ENCODE measurements at places on chromosomes 4 and X.

DNA sequence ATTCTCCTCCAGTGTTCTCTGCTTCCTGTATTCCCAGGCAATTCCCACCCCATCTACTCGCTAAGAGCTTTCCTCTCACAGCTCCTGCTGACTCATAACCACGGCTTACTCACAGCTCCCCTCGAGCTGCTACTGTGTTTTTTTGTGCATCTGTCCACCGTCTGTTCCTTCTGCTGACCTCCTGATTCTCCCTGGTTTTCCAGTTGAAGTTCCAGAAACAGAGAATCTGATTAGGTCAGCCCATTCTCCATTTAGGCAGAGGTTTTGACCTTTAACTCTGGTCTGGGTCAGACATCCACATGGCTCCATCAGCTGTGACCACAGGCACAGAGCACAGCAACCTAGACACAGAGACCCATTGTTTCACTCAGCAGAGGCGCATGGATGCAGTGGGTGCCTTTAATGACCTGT lies 5.5 kb upstream of the SMIM20 start:
- DNase-seq: peak; percentile 27

GRCh38 chr4:39367166-39367565 lies 1.0 kb upstream of the RFC1 start:
- no peak for DNase-seq

- no peak for DNase-seq
Measured at GRCh38 chrX:24282381-24283126, 31.3 kb downstream of the SUPT20HL2 start.

DNA sequence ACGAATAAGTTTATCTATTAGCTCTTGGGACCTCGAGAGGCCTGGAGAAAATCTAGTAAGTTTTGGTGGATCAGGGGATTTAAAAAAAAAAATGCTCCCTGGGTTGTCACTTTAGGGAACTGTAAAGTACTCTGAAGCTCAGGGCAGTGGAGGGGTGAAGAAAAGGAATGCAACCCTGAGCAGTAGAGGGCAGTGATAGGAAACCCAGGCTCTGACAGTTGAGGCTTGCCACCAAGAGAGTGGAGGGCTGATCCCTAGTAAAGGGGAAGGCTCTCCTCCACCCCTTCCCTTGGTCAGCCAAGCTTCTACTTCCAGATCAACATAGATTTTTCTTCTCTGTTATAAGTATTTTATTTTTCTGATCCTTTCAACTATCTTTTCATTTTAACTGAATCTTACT lies 73.1 kb downstream of the FBXO8 start:
- no peak for DNase-seq

DNA sequence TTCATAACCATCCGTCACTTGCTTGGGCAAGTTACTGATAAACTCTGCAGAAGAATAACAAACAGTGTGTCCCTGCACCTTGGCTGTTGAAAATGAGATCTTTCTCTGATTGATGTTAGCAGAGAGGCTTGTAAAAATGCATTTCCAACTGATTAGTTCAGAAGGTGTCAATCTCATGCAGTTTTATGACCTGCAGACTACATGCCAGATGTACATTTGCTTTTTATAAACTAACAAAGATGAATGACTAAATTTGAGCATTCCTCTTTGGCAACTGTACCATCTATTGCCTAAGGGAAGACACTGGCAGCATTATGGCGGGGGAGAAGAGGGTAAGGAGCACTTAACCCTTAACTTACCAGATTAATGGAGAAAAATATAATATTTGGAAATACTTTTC lies 192.8 kb downstream of the DCTD start:
- no peak for DNase-seq

DNA sequence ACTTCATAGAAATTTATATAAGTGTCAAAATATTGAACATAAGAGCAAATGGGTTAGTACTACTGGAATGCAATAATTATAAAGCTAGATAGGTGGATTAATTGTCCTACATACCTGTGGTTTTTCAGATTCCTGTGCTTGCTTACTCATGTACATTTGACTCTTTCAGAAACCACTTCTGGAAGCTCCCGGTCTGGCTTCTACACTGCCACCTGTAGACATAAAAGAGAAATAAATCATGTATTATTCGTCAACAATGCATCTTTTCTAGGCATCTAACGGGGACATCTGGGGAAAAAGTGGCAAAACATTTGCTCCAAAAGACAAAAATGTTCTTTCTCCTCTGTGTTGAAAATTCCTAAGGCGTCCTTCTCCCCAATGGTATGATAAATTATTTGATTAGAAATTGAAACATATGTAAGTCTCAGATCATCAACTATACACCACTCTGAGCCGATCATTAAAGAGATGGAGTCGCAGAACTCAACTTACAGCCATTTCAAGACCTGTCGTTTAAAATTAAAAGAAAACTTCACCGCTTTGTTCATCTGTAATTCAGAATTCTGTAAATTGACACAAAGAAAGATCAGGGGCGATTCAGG lies 648.7 kb upstream of the DIPK2B start:
- no peak for DNase-seq

DNA sequence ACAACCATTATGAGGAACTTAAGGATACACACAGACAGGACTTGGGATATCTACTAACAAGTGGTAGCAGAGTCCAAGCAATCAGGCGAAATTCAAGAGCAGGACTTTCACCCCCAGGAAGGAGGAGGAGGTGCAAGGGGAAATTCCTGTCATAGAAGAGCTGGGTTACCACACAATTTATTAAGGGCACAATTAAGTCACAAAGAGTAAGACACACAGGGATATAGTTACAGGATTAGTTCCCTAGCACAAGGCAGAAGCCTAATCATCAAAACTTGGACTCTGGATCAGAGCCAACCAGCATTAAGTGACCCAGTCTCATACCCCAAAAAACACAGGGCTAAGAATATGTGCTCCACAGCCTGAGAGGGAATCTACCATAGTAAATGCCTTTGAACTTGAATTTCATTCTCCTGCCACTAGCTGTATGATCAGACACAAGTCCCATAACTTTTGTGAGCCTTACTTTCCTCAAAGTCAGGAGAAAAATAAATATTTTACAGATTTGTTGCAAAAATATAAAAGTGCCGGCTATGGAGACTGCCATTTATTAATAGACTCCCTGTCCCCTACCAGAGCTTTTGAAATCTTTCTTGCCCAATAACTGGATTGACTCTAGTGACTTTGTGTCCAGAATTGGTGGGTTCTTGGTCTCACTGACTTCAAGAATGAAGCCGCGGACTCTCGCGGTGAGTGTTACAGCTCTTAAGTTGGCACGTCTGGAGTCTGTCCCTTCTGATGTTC lies 87.0 kb downstream of the SYNPO2 start:
- no peak for DNase-seq

DNA sequence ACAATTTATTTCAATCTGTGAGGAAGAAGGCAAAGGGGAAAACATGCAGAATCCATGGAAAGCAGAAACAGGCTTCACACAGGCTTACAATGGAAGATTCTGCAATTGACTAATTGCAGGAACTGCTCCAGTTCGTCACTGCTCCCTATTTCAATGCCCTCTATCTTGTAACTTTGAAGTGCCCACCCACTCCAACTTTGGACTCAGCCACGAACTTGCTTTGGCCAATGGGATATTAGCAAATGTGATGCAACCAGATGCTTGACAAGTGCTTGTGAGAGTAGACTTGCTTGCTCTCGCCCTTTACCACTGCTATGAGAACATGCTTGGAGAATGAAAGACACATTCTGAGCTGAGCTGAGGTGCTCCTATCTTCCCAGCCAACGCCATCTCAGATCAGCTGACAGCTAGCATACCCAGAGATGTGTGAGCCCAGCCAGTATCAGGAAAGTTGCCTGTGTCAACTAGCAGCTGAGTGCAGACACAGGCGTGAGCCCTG lies 105.7 kb upstream of the PTCHD1 start:
- DNase-seq: no peak

GRCh38 chr4:129446074-129446473 lies 350.1 kb downstream of the C4orf33 start:
- no peak for DNase-seq

- no peak for DNase-seq
Measured at GRCh38 chrX:55598333-55598732, 24.9 kb upstream of the FOXR2 start.

DNA sequence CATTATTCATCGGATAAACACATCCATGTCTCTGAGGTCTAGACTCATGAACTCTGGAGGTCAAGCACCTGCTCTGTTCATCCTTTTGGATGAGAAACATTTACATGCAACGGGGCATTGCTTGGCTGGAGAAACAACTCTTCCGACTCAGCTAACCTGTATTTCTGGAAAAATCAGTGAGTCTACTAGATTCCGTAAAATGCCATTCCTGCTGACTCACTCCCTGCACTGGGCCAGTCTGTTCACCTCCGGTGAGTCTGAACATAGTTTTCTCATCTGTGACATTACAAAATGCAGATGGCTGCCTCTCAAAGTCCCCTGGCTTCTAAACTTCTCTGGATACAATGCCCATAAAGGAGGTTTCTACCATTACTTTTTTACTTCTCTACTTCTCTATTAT lies 185.7 kb upstream of the HS3ST1 start:
- DNase-seq: no peak

- DNase-seq: no peak
Measured at GRCh38 chr4:128525992-128526630, 238.5 kb upstream of the PGRMC2 start.

DNA sequence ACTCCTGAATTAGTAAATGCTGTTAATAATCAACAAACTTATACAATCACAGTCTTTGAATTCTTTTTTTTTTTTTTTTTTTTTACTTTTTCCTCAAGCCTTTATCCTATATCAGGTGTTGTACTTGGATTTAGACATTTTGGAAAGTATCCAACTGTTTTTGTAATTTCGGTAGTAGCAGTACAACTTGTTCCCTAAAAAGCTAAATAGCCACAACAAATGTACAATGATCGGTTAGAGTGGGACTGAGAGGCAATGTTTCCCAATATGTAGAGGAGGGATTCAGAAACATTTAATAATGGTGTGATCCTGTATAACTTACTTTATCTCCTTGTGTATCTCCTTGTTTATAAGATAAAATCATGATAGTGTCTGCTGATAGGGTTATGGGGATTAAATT lies 343.1 kb downstream of the GRID2 start:
- DNase-seq: no peak

DNA sequence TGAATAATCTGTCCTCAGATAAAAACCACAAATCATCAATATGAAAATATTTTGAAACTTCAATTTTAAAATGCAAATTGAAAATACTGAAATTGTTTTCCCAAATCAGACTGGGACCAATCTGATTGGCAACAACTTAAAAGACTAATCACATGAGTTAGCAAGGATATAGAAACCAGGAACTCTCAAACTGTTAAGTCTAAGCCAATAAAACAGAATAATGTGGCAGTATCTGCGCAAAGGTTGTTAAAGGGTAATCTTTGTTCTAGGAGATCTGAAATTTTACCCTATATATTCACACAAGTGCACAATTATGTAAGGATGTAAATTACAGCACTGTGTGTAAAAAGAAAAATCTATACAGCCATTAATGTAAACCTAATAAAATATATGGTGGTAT lies 29.7 kb downstream of the EIF4E start:
- DNase-seq: no peak

DNA sequence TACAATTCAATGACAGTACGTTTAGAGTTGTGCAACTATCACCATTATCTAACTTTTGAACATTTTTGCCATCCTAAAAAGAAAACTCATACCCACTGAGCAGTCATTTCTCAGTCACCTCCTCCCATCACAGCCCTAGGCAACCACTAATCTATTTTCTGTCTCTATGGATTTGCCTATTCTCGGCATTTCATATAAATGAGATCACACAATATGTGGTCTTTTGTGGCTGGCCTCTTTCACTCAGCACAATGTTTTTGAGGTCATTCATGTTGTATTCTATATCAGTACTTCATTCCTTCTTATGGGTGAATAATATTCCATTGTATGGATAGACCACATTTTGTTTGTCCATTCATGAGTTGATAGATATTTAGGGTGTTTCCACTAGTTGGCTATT lies 103.0 kb downstream of the PPEF1 start:
- no peak for DNase-seq

GRCh38 chrX:140475025-140475424 lies 29.8 kb downstream of the SOX3 start:
- no peak for DNase-seq

- DNase-seq: no peak
Measured at GRCh38 chr4:128879971-128880370, 70.5 kb downstream of the JADE1 start.

GRCh38 chr4:122577808-122578781 lies 42.8 kb downstream of the IL21 start:
- DNase-seq: no peak

- DNase-seq: no peak
Measured at GRCh38 chr4:123673971-123674370, 277.4 kb downstream of the SPRY1 start.

GRCh38 chr4:91488946-91489345 lies 814.8 kb upstream of the GRID2 start:
- no peak for DNase-seq

- no peak for DNase-seq
Measured at GRCh38 chrX:84876876-84877275, 126.8 kb upstream of the APOOL start.

DNA sequence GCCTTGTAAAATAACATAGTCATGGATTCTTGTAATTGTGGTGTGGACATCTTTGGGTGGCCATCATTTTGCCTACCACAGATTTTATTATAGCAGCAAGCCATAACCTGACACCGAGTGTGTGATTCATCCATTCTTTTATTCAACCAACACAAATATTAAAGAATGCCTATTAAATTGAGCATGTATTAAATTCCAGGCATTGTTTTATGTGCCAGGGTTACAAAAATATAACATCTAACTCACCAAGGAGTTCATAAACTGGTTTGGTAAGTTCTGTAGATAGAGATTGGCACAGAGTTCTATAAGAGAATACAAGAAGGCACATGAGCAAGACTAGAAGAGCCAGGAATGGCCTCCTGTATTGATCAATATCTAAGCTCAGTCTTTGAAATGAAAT lies 18.0 kb downstream of the NBDY start:
- DNase-seq: no peak

GRCh38 chr4:64564126-64564525 lies 154.9 kb upstream of the TECRL start:
- DNase-seq: no peak

GRCh38 chrX:29851857-29852605 lies 363.3 kb upstream of the MAGEB2 start:
- no peak for DNase-seq

GRCh38 chrX:35432056-35432455 lies 366.1 kb upstream of the MAGEB16 start:
- DNase-seq: no peak

DNA sequence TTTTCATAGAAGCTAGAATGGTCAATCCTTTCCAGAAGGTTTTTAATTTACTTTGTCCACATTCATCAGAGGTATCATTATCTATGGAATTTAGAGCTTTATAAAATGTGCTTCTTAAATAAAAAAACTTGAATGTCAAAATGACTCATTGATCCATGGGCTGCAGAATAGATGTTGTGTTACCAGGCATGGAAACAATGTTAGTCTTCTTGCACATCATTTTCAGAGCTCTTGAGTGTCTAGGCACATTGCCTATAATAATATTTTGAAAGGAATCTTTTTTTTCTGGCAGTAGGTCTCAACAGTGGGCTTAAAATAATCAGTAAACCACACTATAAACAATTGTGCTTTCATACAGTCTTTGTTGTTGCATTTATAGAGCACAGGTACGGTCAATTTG lies 200.3 kb downstream of the FAT4 start:
- no peak for DNase-seq

- no peak for DNase-seq
Measured at GRCh38 chr4:86500527-86500926, 93.6 kb upstream of the PTPN13 start.

- DNase-seq: no peak
Measured at GRCh38 chr4:121155893-121156292, 8.2 kb downstream of the TNIP3 start.

GRCh38 chr4:98482847-98483806 lies 175.3 kb downstream of the TSPAN5 start:
- DNase-seq: no peak

- no peak for DNase-seq
Measured at GRCh38 chrX:105781804-105782203, 40.5 kb upstream of the NRK start.
